Stimulated activated CD4-positive, alpha-beta T cell treated with anti-CD3 and anti-CD28 coated beads, Interleukin-1b, Interleukin-23, amount 100 ng/mL, for 1 hour (primary cell): ENCODE measurements at places on chromosomes 6 and 20.

- no peak for DNase-seq
Observed at GRCh38 chr6:36851626-36852025, 12.4 kb upstream of the CPNE5 start.

GRCh38 chr6:70119218-70119835, 183.6 kb downstream of the COL9A1 start:
- DNase-seq: no peak

GRCh38 chr20:61279621-61280150, 27.6 kb downstream of the CDH4 start:
- DNase-seq: no peak

GRCh38 chr6:56977192-56977591, 22.3 kb downstream of the BEND6 start:
- DNase-seq: no peak

GRCh38 chr6:85321906-85322305, 128.0 kb upstream of the NT5E start:
- no peak for DNase-seq

DNA sequence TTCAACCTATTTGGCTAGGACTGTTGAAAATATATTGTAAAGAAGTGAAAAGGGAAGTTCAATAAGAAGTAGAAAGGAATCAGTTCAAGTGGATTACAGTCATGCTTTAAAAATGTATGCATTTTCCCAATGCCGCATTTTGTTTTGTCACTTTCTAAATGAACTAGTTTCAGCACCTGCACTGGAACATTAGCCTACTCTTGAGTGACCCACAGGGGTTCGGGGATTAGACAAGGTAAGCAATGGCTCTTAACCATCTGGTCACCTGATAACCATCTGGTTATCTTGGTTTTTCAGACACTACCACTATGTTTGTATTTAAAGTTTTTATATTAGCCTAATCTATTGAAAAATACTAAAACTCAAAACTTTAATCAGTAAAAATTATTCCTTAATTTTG, 97.6 kb downstream of the CD164 start:
- no peak for DNase-seq

DNA sequence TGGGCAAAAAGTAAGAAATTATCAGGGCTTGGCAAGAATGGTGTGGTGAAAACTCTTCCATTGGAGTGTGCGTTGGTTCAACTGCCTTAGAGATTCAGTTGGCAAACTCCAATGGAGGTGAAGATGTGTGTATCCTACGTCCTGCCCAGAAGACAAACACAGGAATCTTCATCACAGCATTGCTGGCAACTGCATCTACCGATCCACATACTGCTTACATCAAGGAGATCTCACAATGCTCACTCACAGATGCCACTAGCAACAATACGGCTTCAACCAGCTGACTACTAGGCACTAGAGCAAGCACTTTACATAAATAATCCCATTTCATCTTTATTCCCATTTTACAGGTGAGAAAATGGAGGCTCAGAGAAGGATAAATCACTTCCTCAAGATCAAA, 10.0 kb upstream of the SPO11 start:
- DNase-seq: no peak

DNA sequence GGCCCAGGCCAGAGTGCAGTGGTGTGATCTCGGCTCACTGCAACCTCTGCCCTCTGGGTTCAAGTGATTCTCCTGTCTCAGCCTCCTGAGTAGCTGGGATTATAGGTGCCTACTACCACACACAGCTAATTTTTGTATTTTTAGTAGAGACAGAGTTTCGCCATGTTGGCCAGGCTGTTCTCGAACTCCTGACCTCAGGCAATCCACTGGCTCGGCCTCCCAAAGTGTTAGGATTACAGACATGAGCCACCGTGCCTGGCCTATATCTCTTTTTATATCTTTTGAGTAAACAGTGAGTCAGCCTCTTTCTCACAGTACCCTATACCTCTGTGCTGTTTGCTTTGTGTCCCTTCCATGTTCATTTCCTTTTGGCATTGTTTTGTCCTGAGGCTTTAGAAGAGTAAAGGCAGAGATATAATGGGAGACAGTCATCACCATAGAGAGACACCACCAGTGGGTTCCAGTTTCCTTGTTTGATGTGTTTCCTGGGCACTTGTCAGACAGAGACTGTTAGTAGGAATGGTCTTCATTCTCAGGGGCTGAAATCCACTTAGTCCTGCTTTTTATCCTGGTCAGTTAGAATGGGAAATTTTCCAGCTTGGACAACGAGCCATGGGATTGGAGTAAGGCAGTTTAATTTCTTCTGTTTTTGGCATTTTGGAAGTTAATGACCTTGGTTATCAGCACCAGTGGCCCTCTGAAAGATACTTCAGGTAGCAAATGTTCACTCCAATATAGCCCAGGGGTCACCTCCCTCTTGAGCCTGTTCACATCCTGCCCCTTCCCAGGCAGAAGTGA, 32.2 kb upstream of the ASXL1 start:
- DNase-seq: no peak

DNA sequence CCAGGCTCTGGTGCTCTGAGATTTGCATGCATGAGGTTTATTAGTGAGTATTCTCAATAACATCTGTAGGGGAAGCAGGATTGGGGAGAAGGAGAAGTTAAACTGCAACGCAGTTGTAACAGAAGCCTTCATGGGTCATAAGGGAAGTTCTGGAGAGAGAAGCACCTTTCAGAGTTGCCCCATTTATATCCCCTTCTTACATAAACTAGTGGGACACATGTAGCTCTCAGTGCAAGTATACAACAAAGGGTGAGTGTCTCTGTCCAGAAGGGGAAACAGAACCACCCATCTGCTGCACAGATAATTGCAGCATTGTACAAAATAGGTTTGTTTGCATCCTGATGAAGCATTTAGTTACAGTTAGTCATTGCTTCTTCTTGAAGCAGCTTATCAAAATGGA, 4.3 kb upstream of the ADGB start:
- no peak for DNase-seq

DNA sequence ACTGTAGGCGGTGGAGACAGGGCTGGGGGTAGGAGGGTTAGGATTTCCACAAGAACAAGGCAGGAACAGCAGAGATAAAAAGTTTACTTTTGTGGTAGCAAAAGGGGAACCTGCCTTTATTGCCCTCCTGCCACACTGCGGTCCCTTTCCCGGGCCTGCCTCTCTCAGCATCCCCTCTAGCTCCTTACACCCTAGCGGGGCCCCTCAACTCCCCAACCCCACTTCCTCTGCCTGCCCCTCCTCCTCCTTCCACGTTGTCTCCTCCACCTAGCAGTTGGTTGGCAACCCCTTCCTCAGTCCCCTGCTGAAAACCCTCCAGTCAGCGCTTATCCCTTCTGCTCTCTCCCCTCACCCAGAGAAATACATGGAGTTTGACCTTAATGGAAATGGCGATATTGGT, 714 bp downstream of the AIF1 start:
- no peak for DNase-seq

GRCh38 chr6:25218346-25218745, 60.8 kb upstream of the CARMIL1 start:
- DNase-seq: no peak

DNA sequence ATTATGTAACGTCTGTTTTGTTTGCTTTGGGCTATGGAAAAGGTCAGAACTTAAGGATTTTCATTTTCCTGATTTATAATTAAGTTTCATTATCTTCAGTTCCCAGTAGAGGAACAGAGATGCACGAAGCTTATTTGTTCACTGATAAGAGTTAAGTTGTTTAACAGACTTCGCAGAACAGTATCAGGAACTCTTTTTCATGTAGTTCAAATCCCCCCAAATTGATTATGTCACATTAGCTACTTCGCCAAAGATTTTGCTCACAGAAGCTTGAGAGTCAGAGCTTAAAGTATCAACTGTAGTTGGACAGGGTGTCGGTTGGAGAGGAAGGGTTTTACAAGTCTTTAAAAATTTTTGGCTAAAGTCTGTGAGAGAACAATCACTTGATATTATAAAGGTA, 43.4 kb downstream of the ZHX3 start:
- DNase-seq: no peak

- DNase-seq: no peak
Observed at GRCh38 chr20:33515569-33516216, 25.8 kb downstream of the CBFA2T2 start.

- DNase-seq: no peak
Observed at GRCh38 chr6:70336996-70337742, 34.3 kb upstream of the COL9A1 start.

DNA sequence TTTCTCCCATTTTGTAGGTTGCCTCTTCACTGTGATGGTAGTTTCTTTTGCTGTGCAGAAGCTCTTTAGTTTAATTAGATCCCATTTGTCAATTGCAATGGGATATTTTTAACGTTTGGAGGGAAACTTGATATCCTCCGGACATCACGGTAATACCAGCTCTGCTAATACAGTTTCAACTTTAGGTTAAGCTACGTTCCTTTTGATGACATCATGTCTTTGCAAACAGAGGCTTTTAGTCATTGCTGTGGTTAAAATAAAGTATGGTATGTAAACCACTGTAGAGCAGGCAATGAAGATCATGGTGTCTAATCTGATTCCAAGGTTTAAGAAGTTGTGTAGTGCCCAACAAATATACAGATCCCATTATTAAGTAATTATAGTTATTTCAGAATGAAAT, 168.0 kb upstream of the CHD6 start:
- DNase-seq: no peak

DNA sequence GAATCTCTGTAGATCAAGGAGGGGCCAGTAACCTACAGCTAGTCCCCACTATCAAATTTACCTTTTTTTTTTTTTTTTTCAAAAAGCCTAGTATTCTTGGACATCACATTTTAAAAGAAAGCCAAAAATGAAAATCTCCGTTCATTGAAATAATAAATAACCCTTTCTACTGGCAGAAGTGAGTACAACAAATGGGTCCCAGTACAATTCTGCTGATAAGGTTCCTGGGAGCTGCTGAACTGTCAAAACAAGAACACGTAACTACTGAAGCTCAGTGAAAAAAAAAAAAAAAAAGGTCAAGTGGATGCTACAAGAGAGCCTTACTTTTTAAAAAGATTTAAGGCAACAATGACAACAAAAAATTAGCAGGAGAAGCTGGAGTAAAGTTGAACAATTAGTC, 464.9 kb downstream of the EPM2A start:
- no peak for DNase-seq

DNA sequence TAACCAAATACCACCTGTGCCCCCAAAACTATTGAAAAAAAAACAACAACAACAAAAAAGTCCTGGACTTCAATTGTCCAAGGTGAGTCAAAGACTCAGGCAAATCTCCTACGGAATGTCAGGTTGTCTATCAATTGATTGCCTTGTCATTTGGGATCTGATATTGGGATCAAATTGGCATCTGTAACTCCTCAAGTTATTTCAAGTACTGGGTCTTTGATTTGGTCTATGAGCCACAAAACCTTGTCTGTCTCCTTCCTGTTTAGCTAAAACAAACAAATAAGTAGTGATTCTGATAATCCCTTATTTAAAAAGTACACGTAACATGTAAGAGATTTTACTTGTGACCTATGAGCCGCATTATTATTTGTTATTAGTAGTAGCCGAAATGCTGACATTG, 231.6 kb upstream of the ZNF217 start:
- no peak for DNase-seq

DNA sequence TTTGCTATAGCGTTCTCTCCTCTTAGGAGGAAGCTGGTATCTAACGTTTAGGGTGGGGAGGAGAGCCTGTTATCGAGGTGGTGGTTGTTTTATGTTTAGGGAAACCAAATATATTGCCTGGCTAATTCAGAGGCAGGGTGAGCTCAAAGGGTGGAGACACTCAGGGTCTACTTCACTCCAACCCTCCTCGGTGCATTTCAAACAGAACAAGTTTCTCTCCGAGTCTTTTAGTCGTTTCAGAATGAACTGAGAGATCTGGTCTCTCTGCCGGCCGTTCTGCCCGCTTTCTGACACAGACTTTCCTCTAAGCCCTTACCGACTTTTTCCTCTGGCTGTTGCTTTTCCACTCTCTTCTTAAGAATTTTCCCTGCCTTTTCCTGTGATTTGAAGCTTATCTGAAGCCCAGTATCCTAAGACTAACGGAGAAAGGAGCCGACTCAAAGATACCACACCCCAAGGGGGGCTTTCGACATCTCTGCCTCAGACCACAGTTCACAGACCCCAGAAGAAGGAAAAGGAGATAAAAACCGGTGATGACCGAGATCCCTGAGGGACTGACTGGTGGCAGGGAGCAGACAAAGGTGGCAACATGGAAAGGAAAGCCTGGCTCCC, 865 bp downstream of the STK38 start:
- DNase-seq: no peak

DNA sequence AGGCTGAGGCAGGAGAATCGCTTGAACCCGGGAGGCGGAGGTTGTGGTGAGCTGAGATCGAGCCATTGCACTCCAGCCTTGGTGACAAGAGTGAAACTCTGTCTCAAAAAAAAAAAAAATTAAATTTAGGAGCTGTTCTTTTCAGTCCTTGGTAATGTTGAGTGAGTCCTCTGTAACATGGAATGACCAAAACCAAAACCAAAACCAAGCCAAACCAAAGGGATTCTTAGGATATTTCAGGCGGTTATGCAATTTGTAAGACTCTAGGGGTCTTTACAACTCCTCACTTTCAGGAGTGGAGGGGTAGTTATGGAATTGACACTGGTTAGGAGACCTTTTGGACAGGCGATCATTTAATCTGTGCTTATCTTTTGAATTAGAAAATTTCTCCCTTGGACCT, 15.8 kb downstream of the TIAM2 start:
- no peak for DNase-seq

DNA sequence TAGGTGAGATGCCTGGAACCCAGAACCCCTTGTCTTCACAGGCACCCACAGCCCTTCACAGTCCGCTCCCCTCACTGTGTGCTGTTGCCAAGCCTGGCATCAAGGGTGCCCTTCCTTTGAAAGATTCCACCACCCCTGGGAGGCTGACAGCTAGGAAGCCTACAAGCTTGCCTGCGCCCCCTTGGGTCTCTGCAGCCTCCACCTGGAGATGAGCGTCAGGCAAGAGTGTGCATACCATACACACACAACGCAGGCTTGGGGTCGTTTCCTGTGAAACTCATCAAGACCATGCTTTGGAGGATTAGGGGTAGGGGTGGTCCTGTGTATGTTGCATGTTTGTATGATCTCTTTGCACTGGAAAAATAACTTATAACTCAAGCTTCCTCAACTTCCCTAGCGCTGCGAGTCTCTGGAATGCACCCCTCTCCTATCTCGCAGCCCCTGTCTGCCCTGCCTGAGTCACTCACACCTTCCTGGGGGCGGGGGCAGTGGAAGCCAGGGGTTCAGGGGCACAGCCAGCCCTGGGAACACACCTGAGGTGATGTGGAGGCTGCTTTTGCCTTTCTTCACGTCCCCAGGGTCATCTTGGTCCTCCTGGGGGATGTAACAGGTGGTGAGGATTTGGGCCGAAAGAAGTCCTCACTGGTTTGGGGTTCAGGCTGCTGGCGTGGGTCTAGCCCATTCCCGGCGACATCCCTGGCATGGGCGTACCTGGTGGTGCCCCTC, 67.2 kb downstream of the SSR1 start:
- DNase-seq: no peak

GRCh38 chr6:118403036-118403435, 145.1 kb upstream of the PLN start:
- DNase-seq: no peak

DNA sequence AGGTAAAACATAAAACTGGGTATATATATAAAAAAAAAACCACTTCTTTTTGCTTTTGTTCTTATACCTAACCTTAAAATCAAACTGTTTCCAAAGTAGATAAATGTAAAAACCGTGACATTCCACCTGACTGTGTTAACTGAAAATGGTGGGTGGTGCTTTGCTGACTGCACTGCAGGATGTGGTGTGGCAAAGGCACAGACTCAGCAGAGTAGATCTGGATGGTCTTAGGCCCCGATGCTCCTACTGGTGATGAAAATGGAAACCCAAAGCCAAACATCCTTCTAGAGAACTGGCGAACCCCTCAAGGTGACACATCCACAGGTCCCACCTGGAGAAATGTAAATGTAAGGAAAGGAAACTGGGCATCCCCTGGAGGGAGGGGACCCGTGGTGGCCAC, 8.9 kb downstream of the TGIF2 start:
- DNase-seq: no peak

- DNase-seq: no peak
Observed at GRCh38 chr20:63212393-63212730, 3.6 kb downstream of the YTHDF1 start.
